Pancreas (tissue), 10 donors: ENCODE measurements at places on chromosomes 7 and 10. TPM values are rescaled to one million over a fixed set of nuclear protein-coding genes. Genes with fewer than 3 reads are reported as not detected.

GRCh38 chr7:45118889-45119331 is 7.4 kb upstream of the TBRG4 start:
- no peaks in the 10 kb centered on the region for H3K36me3 ChIP-seq
- no peak overlapping the region for H3K4me3 ChIP-seq
- no peaks in the 10 kb centered on the region for H3K27me3 ChIP-seq
- no peak overlapping the region for H3K27ac ChIP-seq
- no peak for DNase-seq

GRCh38 chr10:74322141-74322540 is 171.1 kb downstream of the ADK start:
- no peaks in the 10 kb centered on the region for H3K36me3 ChIP-seq
- DNase-seq = no peak
- H3K4me1 ChIP-seq = no peaks in the 10 kb centered on the region
- H3K27ac ChIP-seq = no peak overlapping the region
- H3K27me3 ChIP-seq = no peaks in the 10 kb centered on the region

GRCh38 chr7:147376192-147376591 is 1214.4 kb upstream of the C7orf33 start:
- no peaks in the 10 kb centered on the region for H3K27me3 ChIP-seq
- H3K4me1 ChIP-seq = no peaks in the 10 kb centered on the region
- no peak for DNase-seq
- H3K36me3 ChIP-seq = no peaks in the 10 kb centered on the region

GRCh38 chr10:67612577-67613537 is 83.1 kb downstream of the CTNNA3 start:
- no peaks in the 10 kb centered on the region for H3K4me1 ChIP-seq
- no peaks in the 10 kb centered on the region for H3K36me3 ChIP-seq
- DNase-seq = no peak
- no peak overlapping the region for H3K27ac ChIP-seq
- no peaks in the 10 kb centered on the region for H3K27me3 ChIP-seq

The HPSE2 gene
- not detected for total RNA-seq
